ENCODE measurements at places on chromosomes 11 and 22.
A peak's percentile ranks its signal among the peaks of the same experiment; 100 is the strongest.

DNA sequence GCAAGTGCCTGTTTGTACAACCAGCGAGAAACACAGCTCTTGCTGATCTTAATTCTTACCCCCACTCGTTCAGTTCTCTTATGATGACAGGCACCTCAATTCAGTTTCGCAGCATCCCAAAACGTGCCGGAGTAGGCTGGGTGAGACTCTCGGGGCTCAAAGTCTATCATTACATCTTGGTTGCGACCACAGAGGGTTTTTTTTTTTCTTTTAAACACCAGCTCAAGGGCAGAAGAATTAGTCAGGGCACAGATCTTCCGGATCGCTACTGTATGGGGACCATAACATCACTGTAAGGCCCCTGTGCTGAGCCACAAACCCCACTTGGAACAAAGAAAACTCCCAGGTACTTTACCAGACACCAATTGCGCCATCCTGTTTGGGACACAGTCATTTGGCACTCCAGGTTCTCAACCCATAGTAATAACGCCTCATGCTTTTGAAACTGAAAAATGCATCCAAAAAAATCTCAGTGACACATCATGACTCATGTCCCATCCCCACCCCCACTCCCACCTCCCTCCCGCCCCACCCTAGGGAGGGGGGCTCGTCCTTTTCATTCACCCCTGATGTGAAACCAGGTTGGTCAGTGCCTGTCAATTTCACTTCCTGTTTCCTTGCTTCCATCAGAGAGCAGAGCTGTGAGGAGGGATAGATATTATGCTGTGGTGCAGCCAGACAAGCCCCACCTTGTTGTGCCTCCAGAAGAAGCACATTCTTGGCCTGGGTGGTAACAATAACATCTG lies 41.0 kb upstream of the CD5 start:
- peak; percentile 72 for DNase-seq

GRCh38 chr22:43077121-43077877 lies 11.9 kb downstream of the TTLL1 start:
- no peak for DNase-seq

DNA sequence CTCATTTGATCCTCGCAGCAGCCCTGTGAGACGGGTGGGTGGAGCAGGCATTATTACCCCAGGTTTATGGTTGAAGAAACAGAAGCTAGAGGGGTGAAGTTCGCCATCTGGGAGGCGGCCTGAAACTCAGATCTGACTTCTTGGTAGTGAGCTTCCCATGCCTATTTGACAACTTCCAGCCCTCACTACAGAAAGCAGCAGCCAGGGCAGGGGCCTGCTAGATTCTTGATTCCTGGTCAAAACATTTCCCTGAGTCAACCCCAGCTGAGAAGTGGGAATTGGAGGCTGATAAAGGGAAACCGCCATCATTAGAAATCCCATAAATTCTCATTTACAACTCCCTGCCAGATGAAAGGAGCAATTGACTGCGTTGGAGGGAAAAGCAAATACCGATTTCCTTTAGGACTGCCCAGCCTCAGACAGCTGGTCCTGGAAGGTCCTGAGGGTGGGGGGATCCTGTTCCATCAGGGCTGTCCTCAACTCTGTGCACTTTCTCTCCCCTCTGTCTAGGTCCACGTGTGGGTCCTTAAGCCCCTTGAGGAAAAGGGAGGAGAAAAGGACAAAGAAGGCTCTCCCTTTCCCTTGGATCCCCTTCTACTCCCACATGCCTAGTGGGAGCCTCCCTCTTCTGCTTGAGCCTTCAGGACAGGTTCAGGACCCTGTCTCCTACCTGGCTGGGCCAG lies 10.2 kb upstream of the NECTIN1 start:
- no peak for DNase-seq

DNA sequence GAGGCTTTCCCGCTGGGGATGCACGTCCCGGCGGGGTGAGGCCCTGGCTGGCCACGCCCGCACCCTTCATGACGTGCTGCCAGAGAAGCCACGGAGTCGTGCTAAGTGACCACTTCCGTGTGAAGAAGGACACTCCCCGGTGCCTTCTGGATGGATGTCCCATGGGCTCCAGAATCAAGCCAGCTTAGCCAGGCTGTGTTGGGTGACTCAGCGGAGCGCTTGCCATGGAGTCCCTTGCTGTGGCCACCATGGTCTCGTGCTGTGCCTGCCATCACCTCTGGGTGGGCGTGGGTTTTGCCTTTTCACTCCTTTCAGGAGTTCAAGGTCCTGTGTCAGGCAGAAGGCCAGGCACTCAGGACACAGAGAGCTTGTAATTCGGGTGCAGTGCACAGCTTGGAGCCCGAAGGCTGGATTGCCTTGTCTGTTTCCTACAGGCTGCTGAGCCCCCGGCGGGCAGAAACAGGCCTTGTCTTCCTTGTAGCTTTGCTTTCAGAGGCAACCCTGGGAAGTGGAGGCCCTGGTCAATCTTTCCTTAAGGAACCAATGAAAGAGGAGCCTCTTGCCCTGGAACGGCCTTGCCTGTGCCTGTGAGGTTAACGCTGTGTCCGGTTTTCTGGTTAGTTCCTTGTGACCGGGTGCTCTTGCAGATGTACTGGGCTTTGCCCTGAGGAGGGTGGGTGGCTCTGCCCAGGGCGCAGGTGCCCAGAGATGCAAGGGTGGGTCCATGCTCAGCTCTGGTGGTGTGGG lies 268.6 kb downstream of the TBC1D22A start:
- DNase-seq = no peak

- DNase-seq = no peak
Measured at GRCh38 chr11:120867988-120868387, 155.9 kb upstream of the TBCEL start.

- no peak for DNase-seq
Measured at GRCh38 chr11:88341522-88342251, 4.2 kb upstream of the CTSC start.

DNA sequence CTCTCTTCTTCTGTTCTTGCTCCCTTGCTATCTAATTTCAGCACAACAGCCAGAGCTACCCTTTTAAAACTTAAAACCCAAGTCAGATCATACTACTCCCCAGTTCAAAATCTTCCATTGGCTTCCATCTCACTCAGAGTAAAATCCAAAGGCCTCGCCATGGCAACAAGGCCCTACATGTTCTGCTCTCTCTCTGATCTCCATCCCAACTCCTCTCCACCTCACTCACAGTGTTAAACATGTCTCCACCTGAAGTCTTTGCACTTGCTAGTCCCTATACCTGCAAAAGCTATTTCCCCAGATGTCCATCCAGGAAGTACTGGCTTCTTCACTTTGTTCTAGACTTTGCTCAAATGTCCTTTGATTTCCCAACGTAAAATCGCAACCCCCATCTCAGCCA lies 3.0 kb upstream of the GRAP2 start:
- DNase-seq = no peak

DNA sequence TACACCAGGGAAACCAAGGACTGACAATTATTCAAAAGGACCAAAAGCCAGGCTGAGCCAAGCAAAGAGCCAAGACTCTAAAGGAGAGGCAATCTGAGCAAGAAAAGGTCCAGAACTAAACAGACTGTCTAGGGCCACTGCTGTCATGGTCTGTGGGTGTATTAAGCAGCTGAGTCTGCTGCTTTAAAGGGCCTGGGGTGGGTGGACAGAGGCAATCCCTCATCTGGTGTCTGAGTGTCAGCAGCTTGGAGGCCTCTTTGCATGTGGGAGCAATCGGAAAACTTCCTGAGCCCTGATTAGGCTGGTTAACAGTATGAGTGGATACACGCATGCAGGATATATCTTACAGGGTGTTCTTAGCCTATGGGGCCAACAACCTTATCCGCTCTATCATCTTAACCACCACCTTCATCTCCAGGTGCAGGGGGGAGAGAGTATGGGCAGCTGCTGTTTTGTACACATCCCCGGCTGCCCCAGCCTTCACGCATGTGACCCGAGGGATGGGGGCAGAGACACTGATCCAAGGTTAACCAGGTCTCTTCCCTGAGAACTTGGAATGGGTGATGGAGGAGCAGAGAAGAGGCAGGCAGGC lies 67.5 kb upstream of the TIMP3 start:
- DNase-seq = no peak

GRCh38 chr22:33789690-33790253 lies 130.5 kb downstream of the LARGE1 start:
- no peak for DNase-seq

All from suprapubic skin (tissue), 4 donors.